Stimulated activated CD8-positive, alpha-beta memory T cell treated with anti-CD3 and anti-CD28 coated beads, Interleukin-7, amount 100 ng/mL, for 48 hours (primary cell): ENCODE measurements at places on chromosomes 12 and 14.

DNA sequence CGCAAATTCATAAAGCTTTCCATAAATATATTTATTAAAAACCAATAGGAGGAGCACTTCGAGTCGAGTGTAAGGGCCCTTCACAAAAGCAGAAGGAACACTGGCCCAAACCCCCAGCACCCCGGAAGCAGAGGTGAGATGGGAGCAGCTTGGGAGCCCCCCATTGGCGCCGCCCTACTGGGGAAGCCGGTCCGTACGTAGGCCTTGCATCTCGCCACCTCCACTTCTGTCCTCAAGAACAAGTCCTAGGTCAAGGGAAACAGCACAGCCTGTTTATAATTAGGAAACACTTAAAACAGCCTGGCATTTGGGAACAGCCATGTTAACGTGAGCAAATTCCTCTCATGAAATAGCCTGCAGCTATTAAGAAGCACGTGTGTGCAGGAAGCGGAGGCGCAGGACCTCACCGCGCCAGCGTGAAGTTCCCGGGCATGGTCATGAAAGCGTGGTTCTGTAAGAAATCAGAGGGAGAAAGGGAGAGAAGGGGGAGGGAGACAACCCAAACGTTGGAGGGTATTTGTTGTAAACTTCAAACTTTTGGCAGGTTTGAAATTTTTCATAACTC, 7.7 kb downstream of the ANKRD9 start:
- no peak for DNase-seq

- no peak for DNase-seq
Observed at GRCh38 chr14:58701156-58701555, 63.4 kb downstream of the DACT1 start.

GRCh38 chr14:43172899-43173548, 1334.1 kb downstream of the FSCB start:
- no peak for DNase-seq

DNA sequence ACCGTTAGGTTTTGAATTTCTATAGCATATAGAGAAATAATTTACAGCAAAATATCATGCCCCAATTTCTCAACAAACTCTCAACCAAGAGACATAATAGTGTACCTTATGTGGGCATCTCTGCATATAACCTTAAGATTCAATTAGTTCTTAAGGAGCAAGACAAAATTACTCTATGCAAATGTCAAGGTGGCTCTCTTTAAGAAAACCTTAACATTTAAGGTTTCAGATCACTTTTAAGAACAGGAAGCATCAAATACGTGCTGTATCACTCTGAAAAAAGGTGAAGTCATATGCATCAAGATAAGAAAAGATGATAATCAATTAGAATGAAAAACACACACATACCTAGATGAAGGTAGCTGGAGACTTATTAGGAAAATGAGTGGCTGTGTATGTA, 728.0 kb downstream of the FLRT2 start:
- DNase-seq, result no peak

GRCh38 chr14:99544991-99545390, 59.0 kb downstream of the CCDC85C start:
- DNase-seq, result no peak

GRCh38 chr12:34215213-34215892, 193.1 kb downstream of the ALG10 start:
- DNase-seq, result no peak

DNA sequence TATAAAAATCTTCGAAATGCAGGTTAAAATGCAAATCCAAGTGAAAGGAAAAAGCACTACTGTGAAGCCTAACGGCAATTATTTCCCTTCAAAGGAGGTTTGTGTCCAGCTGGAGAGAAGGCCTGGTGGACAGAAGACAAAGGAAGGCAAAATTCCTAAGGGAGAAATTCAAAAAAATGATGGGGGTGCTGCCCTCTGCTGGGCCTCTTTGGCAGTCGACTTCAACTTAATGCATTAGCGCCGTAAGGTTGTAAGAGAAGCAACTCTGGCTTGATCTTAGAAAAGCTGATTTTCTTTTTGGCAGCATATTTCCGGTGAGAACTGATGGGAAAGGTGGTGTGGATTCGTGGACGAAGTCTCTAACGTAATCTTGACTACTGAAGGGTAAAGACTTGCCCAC, 34.3 kb upstream of the CHFR start:
- no peak for DNase-seq

DNA sequence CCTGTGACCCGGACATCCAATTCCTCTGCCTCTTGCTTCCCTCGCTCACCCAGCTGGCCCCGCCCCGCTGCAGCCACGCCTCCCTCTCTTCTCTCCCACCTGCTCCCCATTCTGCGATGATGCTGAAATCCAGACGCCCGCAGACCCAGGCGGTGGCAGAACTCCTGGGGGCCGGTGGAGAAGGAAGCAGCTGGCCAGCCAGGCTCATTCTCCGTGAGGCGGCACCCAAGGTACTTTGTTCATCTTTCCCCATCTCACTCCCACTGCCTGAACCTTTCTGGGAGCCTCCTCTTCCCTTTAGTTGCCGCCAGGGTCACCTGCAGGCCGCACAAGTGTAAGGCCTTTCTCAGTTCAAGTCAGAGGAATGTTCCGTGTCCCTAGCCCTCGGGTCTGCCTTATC, 35.7 kb downstream of the FOXN4 start:
- no peak for DNase-seq

DNA sequence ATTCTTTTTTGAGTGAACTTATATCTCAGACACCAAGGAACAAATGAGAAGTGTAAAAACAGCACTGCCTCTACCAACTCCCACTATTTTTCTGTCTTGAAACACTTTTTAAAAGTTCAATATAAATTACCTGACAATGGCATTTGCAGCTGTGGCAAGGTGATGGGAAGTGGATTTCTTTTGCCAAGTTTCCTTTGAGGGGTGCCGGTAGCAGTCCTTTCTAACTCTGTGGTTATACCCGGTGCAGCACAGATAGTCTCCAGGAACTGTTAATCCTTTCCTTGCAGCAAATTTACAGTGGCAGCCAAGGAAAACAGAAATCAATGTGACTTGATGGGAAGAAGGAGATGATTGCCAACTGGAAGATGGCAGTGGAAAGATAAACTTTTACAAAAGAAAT, 243.7 kb downstream of the BCAT1 start:
- no peak for DNase-seq

DNA sequence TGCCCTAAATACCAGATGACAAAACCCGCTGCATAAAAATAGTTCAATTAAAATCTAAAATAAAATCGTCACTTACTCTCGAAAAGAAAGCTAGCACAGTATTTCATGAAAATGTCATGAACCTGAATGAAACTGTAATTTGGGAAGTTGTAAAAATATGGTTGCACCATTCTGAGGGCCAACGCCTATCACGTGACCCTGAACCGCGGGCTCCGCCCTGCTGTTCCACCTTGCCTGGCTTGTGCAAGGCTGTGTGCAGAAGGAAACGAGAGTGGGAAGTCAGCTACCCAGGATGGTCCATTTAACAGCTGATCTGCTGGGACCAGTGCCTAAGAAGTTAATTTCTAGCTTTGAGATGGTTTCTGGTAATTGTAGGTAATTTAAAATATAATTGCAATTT, 91.7 kb upstream of the BMP4 start:
- DNase-seq, result no peak

DNA sequence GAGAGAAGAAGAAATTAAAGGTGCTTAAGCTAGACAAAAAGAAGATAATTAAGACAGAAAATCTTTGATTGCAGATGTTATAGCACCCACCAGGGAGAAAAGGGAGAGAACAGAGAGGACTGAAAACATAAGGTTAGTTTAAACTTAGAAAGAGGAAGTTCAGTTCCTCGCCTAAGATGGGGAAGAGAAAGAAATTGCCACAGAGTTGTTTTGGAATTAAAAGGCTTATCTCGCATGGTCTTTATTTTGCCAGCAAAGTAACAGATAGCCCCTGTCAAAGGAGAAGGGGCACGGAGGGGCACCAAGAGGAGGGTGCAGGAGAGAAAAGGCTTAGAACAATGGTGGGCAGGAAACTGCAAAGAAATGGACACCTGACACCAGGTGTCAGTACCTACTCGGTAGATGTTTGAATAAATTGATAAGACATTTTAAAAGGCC, 17.8 kb upstream of the OXA1L start:
- no peak for DNase-seq

- DNase-seq, result no peak
Observed at GRCh38 chr12:42483521-42483790, 106.1 kb downstream of the PRICKLE1 start.

- no peak for DNase-seq
Observed at GRCh38 chr14:90341784-90342183, 10.0 kb upstream of the NRDE2 start.

GRCh38 chr12:121264951-121265515, 31.5 kb downstream of the CAMKK2 start:
- no peak for DNase-seq

- no peak for DNase-seq
Observed at GRCh38 chr12:117273091-117273490, 82.8 kb upstream of the FBXO21 start.

GRCh38 chr14:61803755-61804154, 41.5 kb downstream of the SNAPC1 start:
- DNase-seq, result no peak

- DNase-seq, result no peak
Observed at GRCh38 chr12:31528095-31528494, 62.8 kb downstream of the DENND5B start.

DNA sequence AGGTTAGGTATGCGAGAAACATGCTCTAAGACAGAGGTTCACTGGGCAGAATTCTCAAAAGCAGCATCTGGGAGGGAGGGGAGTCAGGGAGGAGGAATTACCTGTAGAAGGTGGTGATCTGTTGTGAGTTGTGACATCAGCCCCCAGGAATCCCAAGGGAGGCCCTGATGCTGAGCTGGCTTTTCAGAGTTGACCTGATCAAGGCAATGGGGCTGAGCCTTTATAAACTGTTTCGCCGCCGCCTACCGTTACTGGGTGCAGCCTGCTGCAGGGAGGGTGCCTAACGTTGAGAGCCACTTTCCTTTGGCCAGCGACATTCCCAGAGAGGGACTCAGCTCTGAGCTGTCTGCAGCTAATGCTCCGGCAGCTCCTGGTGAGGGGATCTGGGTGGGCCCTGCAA, 257.9 kb upstream of the TMEM132C start:
- DNase-seq, result no peak

DNA sequence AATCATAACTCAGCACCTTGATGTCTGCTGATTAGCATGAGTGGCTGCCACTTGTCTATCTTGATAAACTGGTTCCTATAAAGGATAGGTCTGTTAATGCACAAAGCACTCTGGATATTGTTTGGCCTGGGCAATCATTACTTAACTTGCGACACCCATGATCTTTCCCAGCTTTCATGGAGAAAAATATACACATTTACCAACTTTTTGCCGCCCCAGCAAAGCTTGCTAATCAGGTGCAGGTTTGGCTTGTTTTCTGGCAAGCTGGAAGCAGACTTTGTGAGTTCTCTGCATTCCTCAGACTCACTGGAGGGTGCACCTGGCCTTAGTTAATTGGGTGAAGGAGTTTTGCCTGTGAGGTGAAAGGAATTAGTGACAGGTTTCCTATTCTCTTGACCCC, 1126.4 kb upstream of the FLRT2 start:
- no peak for DNase-seq

GRCh38 chr14:33349871-33350270, 411.2 kb downstream of the NPAS3 start:
- no peak for DNase-seq

DNA sequence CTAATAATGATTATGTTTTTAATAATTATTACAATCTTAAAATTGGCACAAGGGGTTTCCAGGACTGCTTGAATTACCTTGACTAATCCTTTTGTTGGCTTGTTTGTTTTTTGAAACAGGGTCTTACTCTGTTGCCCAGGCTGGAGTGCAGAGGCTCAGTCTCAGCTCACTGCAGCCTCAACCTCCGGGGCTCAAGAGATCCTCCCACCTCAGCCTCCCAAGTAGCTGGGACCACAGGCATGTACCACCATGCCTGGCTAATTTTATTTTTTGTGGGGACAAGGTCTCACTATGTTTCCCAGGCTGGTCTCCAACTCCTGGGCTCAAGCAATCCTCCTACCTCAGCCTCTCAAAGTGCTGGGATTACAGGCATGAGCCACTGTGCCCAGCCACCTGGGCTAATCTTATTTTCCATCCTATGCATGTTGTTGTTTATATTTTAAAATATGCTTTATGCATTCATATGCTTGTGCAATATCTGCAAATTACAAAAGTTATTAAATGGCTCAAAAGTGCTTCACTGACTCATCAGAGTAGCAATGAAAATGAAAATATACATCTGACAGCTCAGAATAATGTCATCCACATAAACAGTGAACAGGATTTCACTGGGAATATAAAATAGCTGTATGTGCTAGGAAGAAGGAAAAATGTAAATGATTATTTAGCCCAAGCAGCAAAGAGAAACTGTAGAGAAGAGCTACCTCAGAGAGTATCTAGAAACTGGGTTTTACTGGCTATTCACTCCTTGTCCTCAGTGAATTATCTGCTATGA, 24.8 kb upstream of the PLEKHG6 start:
- no peak for DNase-seq

- no peak for DNase-seq
Observed at GRCh38 chr12:51012570-51013236, 13.5 kb downstream of the SLC11A2 start.

- DNase-seq, result no peak
Observed at GRCh38 chr12:131352296-131352900, 358.5 kb upstream of the SFSWAP start.

DNA sequence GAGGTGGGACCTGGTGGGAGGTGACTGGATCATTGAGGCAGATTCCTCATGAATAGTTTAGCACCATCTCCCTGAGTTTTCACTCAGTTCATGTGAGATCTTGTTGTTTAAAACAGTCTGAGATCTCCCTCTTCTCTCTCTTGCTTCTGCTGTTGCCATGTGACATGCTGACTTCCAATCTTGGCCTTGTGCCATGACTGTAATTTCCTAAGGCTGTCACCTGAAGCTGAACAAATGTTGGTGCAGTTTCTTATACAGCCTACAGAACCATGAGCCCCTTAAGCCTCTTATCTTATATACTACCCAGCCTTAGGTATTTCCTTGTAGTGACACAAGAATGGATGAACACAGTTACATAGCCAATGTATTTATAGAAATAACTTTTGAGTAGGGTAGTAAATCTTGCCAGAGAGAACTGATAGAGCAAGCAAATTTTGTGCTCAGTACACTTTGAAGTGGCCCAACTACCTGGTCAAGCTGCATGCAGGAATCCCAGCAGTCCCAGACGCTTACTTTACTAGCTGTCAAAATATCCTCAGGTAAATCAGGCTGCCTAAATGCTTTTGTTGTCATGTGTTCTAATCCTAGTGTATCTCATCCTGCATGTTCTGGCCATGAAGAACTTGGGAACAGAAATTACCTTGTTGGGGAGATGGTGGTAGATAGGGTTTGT, 445.6 kb upstream of the MIS18BP1 start:
- DNase-seq, result no peak

GRCh38 chr12:9911708-9912107, 20.5 kb downstream of the CLEC2A start:
- no peak for DNase-seq

DNA sequence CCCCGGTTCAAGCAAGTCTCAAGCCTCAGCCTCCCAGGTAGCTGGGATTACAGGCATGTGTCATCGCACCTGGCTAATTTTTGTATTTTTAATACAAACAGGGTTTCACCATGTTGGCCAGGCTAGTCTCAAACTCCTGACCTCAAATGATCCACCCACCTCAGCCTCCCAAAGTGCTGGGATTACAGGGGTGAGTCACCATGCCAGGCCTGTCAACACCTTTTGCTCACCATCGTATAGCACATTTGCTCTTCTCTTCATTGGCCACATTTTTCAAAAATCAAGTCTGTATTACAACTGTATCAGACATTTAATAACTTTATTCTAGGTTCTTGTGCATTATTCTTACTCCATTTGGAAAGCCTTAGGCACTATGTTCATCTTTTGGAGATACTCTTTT, 50.3 kb downstream of the BCAT1 start:
- DNase-seq, result no peak

- DNase-seq, result no peak
Observed at GRCh38 chr12:6280672-6281071, 29.8 kb upstream of the PLEKHG6 start.
